SK-N-DZ (cell line): ENCODE measurements at places on chromosomes 1 and 21.

- DNase-seq: no peak
Observed at GRCh38 chr1:236140705-236141446, 1.5 kb upstream of the GPR137B start.

DNA sequence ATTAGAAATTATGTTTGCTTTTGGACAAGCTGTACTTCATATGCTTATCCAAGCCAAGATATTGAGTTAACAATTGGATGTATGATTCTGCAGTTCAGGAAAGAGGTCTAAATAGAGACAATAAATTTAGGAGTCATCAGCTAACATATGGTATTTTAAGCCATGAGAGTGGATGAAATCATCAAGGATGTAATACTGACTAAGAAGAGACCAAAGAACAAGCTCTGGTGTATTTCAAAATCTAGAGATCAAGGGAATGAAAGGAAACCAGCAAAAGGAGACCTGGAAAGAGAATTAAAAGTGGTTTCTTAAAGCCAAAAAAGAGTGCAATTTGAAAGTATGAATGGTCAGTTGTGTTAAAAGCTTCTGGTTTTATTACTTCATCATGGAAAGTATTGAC, 183.6 kb upstream of the BEND5 start:
- no peak for DNase-seq

GRCh38 chr21:20852866-20853265, 145.3 kb upstream of the NCAM2 start:
- DNase-seq: no peak

DNA sequence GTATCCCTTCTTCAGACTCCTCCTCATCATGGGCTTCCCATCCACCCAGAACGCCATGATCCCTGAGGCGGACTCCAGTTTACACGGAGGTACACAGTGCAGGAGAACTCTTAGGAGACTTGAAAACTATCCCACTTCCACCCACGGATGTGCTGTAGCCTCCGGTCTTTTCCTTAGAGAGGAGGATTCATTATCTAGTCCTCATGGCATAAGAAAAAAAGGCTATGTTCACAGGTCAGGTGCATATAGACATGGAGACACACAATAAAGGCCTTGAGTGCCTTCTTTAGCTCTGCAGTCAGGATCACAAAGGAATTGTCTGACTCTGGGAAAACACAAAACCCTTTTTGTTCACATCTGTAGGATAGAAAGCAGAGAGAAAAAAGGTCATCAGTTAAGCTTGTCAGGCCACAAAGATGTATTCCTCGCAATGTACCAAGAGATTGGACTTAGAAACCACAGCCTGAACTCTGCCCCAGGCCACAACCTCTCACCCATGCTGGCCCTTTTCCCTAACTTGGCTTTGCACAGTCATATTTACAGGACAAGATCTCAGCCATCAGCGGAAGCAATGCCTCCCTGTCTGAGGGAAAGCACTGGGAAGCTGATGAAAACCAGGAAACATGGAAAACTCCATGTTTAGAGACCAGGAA, 9.0 kb downstream of the CRP start:
- no peak for DNase-seq

DNA sequence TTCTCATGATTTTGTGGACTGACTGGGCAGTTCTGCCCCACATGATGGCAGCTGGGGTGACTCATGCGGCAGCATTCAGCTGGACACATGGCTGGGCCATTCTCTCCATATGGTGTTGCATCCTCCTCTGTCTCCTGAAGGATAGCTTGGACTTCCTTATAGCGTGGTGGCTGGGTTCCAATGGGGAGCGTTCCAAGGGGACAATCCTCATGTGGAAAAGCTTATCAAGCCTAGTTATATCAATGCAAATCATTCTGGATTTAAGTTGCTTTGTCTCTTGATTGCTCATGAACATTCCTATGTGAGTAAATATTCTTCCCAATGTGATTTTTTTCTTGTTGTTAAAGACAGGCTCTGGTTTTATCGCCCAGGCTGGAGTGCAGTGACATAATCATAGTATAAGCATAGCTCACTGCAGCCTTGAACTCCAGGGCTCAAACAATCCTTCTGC, 13.2 kb upstream of the SLC2A1 start:
- DNase-seq: no peak

- no peak for DNase-seq
Observed at GRCh38 chr21:36587388-36587787, 107.5 kb upstream of the CLDN14 start.

GRCh38 chr1:77348549-77348948, 66.7 kb downstream of the AK5 start:
- DNase-seq: no peak

DNA sequence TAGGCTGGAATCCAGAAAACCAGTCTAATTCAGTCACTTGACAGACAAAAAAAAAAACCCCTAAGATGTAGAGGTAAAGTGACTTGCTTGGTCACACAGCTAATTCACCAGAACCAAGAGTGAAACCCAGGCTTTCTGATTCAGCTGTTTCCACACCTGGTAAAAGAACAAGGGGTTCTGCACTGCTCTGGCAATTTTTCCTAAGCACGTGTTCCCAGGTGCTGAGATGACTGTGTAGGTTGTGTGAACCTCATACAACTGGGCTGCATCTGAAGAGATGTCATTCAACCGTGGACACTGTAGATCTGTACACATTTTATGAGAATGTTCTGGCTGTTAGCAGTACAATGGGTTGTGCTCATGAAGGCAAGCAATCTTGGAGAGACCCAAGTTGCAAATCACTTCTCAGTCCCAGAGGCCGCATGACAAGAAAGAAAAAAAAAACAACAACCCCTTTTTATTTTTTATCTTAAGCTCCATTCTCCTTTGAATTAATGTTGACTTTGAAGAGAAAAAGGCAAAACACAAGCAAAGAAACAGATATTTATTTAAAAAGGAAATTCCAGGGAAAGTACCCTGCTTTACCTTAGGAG, 95.4 kb downstream of the INTS7 start:
- DNase-seq: no peak

GRCh38 chr1:29767769-29768425, 531.6 kb downstream of the PTPRU start:
- no peak for DNase-seq
